Posterior cingulate gyrus (tissue), 11 donors: ENCODE measurements at places on chromosomes 4 and X.

DNA sequence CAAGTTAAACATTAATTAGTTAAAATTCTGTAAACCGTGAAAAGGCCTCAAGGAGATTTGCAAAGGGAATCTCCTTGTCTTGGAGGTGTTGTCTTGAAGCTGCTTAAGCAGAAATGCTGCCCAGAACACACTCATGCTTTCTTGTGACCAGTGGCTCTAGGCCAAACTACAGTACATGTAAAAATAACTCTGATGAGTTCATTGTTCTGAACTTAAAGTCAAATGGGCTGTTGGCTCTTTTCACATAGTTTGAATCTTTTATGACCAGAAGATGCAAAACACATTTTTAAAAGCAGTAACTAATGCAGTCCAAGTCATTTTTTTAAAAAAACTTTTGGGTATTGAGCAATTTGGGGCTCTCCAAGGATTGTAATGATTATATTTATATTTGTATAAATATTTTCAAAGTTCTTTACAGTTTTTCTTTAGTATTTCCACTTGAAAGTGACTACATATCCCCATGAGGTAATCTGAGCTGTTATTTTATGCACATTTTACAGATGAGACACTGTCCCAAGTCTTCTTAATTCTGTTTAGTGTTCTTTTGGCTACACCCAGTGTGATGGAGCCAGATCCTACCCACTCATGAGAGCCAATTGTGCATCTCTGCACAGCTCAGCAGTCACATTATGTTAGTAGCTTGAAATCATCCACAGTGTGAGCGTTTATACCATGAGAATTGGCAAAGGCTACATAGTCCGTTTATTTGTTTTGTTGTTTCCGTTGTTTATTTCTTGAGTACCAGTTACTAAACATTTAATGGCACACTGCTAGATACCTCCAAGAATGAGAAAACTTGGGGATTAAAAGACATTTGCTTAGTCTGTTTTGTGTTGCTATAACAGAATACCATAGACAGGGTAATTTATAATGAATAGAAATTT is 112.8 kb upstream of the ATXN3L start:
- DNase-seq = no peak

GRCh38 chrX:30612250-30612655 is 34.7 kb upstream of the TASL start:
- DNase-seq = no peak

DNA sequence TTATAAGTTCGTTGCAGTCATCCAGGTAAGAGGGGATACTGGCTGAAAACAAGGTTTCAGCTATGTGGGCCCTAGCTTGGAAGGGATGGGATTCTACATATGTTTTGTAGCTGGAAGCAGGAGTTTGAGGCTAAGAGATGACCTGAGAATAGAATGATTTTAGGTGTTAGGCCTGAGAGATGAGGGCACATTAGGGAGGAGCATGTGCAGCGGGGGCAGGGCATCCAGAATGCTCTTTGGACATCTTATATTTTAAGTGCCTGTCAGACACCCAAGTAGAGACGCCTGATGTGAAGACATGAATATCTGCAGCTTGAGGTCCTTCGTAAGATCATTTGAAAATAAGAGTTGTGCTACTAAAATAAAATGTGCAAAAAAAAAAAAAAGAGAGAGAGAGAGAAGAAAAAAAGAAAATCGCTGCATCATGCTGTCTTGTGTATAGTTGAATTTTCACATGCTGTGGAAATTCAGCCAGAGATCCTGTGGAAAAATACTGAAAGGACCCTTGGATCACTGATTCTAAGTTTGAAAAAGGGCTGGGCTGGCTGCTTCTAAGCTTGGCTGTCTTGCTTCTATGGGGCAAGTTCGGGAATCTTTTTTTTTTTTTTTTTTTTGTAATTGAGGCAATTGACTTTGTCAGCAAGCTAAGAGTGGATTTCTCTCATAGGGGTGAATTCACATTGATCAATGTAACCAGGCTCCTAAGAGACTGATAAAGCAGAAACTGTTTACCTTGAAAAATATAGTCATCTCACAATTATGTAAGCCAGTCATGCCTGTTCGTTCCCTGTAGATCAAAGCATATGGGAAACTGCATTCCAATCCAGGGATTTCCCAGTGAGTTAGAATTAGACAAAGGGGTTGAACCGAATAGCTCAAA is 341.0 kb upstream of the GATB start:
- no peak for DNase-seq

DNA sequence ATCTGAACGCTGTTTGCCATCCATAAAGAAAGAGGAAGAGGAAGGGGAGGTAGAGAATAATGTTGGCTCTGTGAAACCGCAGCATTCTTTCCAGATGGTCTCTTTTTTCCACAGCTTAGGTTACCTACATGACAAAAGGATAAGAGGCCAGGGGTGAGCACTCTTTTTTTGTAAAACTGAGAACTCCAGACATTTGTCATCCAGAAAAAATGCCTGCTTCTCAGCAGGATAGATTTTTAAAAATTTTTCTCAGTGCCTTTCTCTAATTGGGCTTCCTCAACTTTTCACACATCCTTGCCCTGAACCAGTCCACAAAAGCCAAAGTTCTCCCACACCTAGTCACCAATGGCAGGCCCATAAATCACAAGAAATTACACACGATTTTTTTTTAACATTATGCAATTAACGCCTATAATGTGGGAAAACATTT is 158.1 kb upstream of the TENM3 start:
- DNase-seq = no peak

DNA sequence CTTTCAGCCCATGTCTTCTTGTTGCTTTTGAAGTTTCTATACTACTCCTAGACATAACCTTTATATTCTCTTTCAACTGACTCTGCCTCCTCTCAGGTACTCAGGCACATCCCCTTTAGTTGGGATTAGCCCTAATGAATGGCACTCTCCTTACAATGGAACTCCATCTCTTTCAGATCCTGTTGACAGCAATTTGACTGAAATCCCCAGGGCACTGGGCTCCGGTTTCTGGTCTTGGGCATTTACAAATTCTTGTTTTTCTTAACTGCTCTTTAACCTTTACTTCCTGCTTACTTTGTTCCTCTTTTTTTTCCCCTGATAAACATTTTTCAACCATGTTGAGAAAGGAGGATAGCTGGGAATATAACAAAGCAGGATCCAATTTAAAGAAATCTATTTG is 68.9 kb downstream of the ENOX2 start:
- no peak for DNase-seq

DNA sequence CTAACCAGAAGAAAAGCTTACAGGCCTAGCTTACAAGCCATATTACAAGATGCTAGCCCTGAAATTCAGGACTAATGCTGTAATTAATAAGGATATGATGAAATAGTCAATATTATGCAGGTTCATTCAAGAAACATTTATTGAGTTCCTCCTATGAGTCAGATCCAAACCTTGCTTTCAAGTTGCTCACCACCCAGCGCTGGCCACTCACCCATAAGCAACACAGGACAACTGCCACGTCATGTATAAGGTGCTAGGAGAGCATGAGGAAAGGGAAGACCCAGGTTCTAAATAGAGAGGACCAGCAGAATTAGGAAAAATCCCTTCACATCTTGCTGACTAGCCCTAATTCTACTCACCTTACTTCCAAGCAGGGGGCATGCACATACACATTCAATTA is 23.3 kb downstream of the MAML3 start:
- DNase-seq = no peak

GRCh38 chr4:15920723-15921591 is 17.6 kb downstream of the FGFBP1 start:
- DNase-seq = peak; percentile 44

DNA sequence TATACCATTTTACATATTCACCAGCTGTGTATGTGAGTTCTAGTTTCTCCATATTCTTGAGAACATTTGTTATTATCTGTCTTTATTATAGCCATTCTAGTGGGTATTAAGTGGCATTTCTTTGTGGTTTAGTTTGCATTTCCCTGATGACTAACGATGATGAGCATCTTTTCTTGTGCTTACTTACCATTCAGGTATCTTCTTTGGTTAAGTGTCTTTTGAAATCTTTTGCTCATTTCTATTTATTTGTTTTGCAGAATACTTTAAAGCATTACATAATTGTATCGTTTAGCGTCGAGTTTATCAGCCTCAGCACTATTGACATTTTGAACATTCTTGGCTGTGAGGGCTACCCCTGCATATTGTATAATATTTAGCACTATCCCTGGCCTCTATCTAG is 85.4 kb downstream of the FRMPD4 start:
- DNase-seq = no peak

GRCh38 chrX:152813206-152813605 is 17.4 kb downstream of the CETN2 start:
- no peak for DNase-seq

- DNase-seq = no peak
Measured at GRCh38 chr4:147078875-147079658, 133.4 kb upstream of the TTC29 start.

- no peak for DNase-seq
Measured at GRCh38 chr4:153919667-153920066, 130.8 kb upstream of the SFRP2 start.

DNA sequence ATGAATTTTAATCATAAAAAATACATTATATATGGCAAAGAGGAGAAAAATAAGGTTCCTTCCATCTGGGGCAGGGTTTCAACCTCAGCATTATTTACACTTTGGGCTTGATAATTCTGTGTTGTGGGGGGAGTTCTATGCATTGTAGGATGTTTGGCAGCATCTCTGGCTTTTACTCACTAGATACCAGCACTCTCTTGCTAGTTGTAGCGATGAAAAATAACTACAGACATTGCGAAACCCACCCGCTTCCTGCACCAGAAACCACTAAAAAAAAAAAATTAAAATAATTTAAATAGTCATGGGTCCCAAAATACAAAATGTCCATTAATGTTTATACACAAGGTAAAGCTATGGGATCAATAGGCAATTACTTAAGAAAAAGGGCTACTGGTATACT is 52.7 kb downstream of the PPP3CA start:
- no peak for DNase-seq

DNA sequence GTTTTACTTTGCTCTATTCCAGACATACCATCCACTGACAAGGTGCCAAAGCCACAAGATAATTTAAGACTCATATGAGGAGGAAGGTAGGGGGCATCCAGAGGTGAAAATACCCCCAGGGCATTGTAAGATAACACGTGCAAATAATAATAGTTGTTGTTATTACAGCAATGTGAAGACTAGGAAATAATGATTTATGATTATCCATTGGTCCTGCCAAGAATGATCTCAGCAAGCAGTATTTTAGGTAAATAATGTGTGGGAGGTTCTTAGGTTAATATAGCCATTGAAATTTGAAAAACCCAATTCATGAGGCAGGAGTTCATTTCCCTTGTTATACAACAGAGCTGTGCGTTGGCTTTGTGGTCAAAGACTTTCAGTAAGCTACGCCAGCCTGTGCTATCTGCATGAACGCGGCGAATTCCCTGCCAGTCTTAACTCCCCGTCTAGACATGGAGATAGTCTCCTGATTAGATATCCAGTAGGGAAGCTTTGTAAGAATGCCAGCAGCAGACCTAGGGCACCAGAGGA is 47.2 kb upstream of the MXRA5 start:
- DNase-seq = no peak

GRCh38 chr4:173288698-173289352 is 45.3 kb downstream of the HMGB2 start:
- no peak for DNase-seq

- no peak for DNase-seq
Measured at GRCh38 chrX:126770179-126770578, 49.4 kb upstream of the PRR32 start.

GRCh38 chr4:41692717-41693345 is 55.7 kb downstream of the PHOX2B start:
- peak; percentile 56 for DNase-seq

DNA sequence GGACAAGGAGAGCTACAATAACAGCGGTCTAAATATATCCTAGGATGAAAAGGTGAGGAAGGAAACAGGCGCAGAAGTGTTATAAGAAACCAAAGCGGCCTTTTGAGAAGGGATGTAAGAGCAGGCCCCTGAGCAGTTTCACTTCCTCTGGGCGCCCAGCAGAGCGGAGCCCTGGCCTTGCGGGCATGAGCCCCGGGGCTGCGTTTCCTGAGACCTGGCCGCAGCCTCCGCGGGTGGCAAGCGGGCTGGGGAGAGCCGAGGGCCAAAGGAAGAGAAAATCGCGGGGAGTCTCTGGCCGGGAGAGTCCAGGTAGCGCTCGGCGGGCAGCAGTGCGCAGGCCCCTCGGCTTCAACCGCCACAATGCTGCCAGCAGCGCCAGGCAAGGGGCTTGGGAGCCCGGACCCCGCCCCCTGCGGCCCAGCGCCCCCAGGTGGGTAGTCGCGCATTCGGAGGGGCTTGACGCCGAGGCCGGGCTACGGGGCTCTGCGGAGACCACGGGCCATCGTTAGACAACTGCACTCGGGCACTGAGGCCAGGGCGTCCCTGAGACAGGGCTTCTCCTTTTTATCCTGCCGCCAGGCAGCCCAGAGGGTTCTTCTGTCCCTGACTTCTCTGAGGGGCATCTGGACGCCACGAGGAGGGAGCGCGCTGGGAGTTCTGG is at the start of gene BANK1:
TSS of gene BANK1 (plus strand) at position 210 of the 661 bp plus-strand sequence. CDS start at position 361, 151 bp downstream.
- peak; percentile 73 for DNase-seq

- no peak for DNase-seq
Measured at GRCh38 chr4:182023469-182023868, 219.7 kb upstream of the TENM3 start.

DNA sequence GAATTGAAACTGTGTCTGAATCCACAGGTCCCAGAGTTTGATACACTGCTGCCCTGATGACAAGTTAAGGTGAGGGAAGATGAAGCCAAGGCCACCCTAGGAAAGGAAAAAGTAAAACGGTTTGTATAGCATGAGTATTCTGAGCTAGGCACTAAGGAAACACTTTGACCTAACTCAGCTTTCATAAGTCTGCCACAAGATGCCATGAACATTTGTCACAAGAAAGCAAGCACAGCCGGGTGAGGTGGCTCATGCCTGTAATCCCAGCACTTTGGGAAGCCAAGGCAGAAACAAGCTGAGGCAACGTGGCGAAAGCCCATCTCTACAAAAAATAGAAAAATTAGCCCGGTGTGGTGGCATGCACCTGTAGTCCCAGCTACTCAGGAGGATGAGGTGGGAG is 34.2 kb downstream of the ELOVL6 start:
- no peak for DNase-seq

GRCh38 chr4:147975933-147976928 is 244.3 kb downstream of the ARHGAP10 start:
- DNase-seq = no peak

DNA sequence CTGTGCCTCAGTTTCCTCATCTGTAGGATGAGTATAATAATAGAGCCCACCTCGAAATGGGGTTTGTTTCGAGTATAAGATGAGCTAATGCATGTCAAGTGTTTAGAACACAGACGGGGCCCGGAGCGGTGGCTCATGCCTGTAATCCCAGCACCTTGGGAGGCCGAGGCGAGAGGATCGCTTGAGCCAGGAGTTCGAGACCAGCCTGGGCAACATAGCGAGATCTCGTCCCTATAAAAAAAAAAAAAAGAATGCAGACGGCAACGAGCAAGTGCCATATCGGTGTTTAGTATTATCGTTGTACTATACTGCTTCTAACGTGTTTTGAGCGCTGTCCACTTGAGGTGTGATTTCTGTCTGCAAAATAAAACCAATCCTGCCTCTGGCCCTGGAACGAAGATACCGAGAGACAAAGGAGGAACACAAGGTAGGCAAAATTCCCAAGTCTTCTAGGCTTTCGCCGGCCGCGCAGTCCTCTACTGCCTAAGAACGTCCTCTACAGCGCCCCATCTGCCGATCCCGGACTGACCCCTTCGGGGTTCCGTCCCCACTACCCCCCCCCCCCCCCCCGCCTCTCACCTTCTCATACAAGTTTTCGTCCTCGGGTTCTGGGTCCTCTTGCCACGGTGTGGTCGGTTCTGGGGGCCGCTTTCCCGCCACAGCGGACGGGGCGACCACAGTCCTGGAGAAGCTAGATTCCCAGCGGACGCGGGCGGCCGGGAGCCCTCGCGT is 442 bp downstream of the NDUFB11 start:
- DNase-seq = peak; percentile 21
